AG08396 (cell line): ENCODE measurements at places on chromosomes 11 and 22.

GRCh38 chr11:92399705-92400104 lies 175.1 kb downstream of the FAT3 start:
- DNase-seq, result no peak

DNA sequence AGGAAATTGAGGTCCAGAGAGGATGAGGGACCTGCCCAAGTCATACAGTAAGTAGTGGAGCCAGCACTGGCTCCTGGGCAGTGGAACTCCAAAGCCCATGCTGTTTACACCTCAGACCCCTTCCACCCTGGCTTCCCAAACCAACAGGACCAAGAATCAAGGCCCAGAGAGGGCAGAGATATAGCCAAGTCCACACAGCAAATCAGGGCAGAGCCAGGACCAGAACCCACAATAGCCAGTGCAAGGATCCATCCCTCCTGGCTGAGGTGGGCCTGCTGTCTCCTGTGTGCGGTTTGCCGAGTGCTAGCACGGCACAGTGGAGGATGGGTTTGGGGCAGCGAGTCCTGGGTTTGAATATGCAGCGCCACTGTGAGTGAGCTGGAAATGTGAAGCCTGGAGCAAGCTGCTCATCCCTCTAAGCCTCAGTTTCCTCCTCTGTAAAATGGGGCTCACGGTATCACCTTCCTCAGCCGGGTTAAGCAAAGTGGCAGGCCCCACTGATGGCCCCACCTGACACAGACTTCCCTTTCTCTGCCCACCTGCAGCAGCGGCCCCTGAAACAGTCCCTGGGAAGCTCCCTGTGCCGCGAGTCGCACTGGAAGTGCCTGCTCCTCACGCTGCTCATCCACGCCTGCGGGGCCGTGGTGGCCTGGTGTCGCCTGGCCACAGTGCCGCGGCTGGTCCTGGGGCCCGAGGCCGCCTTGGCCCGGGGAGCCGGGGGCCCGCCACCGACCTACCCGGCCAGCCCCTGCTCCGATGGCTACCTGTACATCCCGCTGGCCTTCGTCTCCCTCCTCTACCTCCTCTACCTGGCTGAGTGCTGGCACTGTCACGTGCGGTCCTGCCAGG lies 2.3 kb downstream of the TMEM151A start:
- no peak for DNase-seq

GRCh38 chr11:64864473-64865285 lies 13.7 kb downstream of the EHD1 start:
- peak; percentile 86 for DNase-seq

- no peak for DNase-seq
Observed at GRCh38 chr11:24356501-24356900, 140.4 kb upstream of the LUZP2 start.

DNA sequence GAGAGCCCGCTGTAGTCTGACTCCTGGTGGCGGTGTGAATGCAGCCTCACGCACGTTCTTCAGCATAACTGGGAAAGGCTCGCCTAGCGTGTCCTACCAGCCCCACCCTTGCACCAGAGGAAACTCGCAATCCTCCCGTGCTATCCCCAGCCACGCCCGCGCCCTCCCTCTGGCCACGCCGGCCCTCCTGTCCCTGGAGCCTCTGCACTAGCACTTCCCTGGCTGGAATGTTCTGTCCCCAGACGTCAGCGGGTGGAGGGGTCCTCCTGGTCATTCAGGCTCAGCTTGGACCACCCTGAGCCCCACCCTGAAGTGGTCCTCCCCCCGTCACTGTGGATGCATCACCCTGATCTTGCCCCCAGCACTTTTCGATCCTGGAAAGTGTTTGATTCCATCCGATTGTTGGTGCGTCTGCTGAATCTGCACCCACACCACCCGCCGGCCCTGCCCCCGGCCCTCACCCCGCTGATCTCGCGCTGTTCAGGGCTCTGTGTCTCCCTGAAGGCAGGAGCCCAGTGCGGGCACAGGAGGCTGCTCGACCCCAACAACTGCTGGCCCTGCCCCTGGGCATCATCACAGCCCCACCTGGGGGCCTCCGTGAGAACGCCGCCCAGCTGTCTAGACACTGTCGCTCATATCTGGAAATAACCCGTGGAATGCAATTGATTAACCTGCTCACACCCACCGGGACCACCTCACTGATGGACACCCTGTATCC lies 437.0 kb downstream of the TBC1D22A start:
- no peak for DNase-seq

GRCh38 chr11:46353698-46354097 lies 6.4 kb downstream of the DGKZ start:
- no peak for DNase-seq

DNA sequence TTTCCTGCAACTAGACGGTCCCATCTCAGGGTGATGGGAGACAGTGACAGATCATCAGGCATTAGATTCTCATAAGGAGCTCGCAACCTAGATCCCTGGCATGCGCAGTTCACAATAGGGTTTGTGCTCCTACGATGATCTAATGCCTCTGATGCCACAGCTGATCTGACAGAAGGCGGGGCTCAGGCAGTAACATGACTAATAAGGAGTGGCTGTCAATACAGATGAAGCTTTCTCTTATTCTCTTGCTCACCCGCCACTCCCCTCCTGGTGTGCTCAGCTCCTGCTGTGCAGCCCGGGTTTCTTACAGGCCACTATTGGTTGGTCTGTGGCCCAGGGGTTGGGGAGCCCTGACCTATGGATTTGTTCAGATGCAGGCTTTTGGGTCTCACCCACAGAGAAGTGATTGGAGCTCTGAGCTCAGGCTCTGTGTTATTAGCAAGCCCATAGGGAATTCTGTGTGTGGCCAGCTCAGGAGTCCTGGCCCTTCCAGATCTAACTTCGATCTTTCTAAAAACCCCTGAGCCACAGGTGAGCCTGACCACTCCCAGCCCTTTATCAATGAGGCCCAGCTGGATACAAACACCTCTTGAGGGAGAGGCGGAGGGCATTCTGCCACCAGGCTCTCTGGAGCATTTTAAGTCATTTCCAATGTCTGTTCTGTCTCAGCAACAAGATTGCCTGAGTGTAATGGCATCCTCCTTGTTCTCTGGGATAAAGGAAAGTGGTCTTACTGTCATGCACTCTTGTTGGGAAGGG lies 351.8 kb downstream of the BUD13 start:
- no peak for DNase-seq

- DNase-seq, result no peak
Observed at GRCh38 chr11:101917226-101917625, 904 bp upstream of the ANGPTL5 start.

- DNase-seq, result no peak
Observed at GRCh38 chr22:37010976-37011375, 8.3 kb downstream of the TST start.

DNA sequence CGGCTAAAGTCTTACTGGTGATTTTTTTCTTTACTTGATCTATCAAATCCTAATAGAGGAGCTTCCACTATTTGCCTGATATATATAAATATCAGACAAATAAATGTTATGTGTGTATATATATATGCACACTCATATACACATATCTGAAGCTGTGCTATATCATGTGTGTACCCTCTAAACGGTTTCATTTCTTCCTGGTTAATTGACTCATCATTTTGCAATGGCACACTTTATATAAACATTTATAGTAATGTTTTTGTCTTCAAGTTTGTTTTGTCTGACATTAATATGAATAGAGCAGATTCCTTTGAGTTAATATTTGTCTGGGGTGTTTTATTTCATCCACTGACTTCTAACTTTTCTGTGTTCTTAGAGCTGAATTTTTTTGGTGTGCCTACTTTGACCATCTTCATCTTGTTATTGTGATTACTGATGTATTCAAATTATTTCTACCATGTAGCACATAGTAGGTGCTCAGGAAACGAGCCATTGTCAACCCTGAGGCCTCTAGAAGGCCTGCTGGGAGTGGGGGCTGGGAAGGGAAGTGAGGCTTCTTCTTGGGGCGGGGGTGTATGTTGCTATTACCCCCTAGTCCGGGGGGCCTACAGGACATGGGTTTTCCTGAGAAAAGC lies 82.6 kb downstream of the LRRC32 start:
- DNase-seq, result no peak

GRCh38 chr11:94860333-94860732 lies 92.2 kb downstream of the AMOTL1 start:
- no peak for DNase-seq

DNA sequence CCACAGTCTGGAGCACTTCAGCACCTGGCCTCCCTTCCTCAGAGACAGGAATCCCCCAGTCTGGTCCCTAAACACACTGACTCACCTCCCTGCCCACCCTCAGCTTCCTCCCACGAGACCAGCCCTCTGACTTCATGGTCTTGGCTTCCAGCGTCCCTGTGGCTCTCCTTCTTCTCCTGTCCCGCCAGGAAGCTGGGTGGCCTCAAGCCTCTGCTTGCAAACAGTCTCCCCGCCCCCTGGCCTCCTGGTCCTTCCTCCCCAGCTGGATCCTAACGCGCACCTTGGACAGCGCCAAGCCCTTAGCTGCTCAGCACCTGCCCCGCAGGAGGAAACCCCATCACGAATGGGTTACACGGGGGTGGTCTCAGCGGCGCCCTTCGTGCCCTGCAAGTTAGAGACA lies 4.5 kb downstream of the NCF4 start:
- DNase-seq, result no peak
